Neural crest cell (in vitro differentiated cells): ENCODE measurements at places on chromosomes 2 and 18. TPM values are rescaled to one million over a fixed set of nuclear protein-coding genes. Genes with fewer than 3 reads are reported as not detected.

Gene UPP2
- not detected in 2 replicates for total RNA-seq

Gene SPP2
- total RNA-seq: not detected in 2 replicates

Gene VAMP8
- 1.1 and 2.1 TPM in 2 replicates for total RNA-seq

DNA sequence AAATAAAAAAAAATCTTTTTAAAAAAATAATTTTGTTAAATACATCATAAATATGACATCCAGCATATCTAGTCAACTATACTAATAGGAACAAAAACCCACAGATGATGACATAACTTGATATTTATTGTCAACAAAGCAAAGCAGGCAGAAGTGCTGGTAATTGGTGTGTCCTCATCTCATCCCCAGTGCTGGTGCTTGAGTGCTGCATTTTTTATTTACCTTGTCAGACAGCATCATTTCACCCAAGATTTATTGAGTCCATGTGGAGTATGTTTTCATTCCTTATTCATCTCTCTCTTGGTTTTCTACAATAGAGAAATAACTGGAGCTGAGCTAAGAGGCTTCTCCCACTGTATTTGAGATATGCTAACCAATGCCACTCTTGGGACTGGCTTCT is 191.6 kb upstream of the SLC14A2 start:
- no peak for DNase-seq

Gene SATB2
- 9.2 and 10.1 TPM in 2 replicates for total RNA-seq

- no peak for DNase-seq
Observed at GRCh38 chr2:42872721-42873120, 80.3 kb upstream of the HAAO start.

GRCh38 chr2:174606336-174606735 is 8.7 kb upstream of the WIPF1 start:
- no peak for DNase-seq

- no peak for DNase-seq
Observed at GRCh38 chr2:71469403-71470398, 16.3 kb downstream of the DYSF start.

Gene POTEE
- total RNA-seq: 1.0 and 1.1 TPM in 2 replicates

GRCh38 chr18:32906506-32907310 is 133.9 kb upstream of the KLHL14 start:
- DNase-seq: no peak

GRCh38 chr2:85413592-85414420 is 3.6 kb upstream of the CAPG start:
- no peak for DNase-seq

Gene ANKRD30BL
- not detected in 2 replicates for total RNA-seq

Gene IL18R1
- total RNA-seq: not detected in 2 replicates

DNA sequence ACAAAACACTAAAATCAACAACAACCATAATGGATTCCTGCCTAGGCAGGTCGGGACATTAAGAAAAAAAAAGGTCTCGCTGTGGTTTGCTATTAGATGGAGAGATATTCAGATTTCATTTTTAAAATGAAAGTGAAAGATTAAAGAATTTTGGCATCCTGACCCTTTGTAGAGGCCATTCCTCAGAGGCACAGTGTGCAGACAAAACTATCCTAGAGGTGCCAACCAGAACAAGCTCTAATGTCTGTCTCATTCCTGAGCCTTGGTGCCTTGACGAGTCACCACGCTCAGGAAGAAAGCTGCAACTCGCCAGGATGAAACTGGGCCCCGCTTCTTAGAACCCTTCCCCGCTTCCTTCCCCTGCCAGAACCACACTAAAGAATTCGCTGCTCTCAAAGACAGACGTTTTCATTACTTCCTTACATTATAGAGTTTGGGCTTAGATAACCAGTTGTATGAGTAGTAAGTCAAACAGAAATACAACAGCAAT is 156.0 kb downstream of the TGIF1 start:
- DNase-seq: no peak

Gene G6PC2
- not detected in 2 replicates for total RNA-seq

- no peak for DNase-seq
Observed at GRCh38 chr2:135821190-135821589, 15.8 kb downstream of the LCT start.
